Activated gamma-delta T cell treated with anti-CD3 and anti-CD28 coated beads, Interleukin-2, amount 50 U/mL, for 16 hours (primary cell): ENCODE measurements at places on chromosomes 3 and 15.

- no peak for DNase-seq
These were observed 124.8 kb upstream of the C15orf61 start for GRCh38 chr15:67396114-67396513.

- no peak for DNase-seq
These were observed 33.2 kb downstream of the CHRM5 start for GRCh38 chr15:34001536-34001935.

GRCh38 chr15:72496783-72497182 lies 22.7 kb downstream of the ARIH1 start:
- no peak for DNase-seq

- no peak for DNase-seq
These were observed 62.7 kb upstream of the MRPS22 start for GRCh38 chr3:139281096-139281495.

- no peak for DNase-seq
These were observed 29.8 kb downstream of the POMGNT2 start for GRCh38 chr3:43075904-43076661.

DNA sequence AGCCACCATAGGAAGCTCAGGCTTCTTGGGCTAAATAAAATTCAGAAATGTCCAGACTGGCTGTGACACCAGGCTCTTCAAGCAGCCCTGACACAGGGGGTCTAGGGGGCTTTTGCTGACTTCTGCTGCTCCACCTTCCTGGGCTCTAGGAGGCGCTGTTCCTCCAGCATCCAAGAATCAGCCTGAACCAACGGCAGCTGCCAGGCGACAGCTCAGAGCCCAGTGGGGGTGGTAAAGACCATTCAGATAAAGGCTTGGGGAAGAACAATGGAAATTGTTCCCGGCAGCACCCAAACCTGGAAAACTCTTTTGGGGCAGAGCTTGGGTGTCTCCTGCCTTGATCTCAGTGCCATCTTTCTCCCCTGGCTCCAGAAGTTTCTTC lies 21.6 kb upstream of the PSTPIP1 start:
- DNase-seq, result peak; percentile 50

DNA sequence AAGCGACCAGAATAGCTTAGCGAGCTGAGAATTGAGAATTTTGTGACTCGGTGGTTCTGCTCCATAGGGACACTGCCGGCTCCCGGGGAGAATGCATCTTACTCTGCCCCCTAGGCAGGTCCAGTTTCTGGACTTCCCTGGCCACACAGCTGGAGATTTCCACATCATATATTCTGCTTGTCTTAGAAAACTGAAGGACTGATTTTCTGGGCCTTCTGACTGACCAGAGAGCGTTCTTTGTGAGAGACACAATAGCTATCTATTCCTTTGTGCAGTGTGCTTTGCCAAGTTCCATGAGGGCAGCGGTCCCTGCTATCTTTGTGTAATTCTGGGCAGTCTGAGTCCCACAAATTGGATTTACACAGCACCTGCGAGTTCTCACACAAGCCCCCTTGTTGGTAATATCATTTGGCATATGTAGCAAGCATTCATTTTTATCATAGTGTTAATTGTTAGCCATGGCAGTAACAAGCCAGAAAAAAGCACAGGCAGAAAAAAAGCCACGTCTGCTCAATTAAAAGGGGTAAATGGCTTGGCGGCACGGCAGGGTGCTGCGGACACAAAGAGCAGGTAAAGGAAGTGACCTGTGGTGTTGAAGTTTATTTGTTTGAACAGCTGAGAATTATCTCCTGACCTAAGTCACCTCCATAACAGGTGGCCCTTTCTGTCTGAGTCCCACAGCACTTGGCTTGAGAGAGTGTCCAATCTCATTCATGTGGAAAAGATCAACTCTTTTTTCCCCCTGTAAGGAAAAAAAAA lies 688.7 kb downstream of the TUSC7 start:
- no peak for DNase-seq

- DNase-seq, result no peak
These were observed 357.5 kb downstream of the CADM2 start for GRCh38 chr3:85316252-85316651.

GRCh38 chr3:183244219-183244618 lies 8.8 kb upstream of the B3GNT5 start:
- DNase-seq, result no peak

DNA sequence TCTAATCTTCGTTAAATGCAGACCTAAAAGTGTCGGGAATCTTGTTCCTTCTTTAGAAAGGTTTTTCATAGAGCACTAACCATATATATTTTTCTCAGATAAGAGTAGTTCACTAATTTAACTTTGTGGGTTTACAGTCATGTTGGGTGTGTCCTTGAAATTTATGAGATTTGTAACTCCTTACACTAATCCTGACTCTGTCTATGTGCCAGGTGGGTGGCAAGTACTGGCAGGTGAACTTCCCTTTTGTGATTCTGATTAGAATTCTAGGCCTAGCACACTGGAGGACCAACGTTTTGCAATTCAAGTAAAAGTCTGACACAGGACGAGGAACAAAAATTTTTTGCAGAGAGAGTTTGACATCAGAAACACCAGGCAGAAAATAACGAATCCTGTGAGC lies 220.1 kb downstream of the P3H2 start:
- no peak for DNase-seq

DNA sequence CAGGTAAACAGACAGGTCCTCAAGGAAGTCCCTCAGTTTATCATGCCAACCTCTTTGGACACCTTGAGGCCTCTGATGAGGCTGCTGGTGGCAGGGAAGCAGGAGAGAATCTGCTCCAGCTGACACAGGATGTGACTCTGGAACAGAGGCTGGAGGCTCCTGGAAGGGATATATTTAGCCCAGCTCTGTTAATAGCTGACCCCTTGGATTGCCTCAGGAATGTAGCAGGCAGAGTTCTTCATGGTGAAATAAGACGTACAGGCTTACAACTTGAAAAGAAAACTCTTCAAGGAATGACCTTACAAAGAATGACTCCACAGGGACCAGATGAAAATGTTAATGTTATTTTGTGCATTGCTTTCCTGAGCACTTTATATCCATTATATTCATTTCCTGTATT lies 90.5 kb downstream of the AQP9 start:
- DNase-seq, result no peak

DNA sequence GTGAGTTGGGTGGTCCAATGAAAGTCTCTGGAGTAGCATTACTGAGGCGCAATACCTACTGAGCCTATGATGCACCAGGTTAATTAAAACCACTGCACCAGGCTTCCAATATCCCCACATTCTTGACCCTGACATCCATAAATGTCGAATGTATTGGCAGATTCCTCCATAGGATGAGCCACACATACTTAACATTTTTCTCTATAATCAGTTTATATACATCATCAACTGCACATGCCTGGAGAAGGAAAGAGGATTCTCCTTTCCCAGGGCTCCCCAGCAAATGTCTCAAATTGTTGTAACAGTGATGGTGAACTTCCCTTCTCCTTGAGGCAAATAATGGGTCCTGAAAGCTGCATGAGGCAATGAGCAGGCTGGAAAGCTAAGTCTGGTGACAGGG lies 82.3 kb upstream of the LPP start:
- DNase-seq, result no peak

DNA sequence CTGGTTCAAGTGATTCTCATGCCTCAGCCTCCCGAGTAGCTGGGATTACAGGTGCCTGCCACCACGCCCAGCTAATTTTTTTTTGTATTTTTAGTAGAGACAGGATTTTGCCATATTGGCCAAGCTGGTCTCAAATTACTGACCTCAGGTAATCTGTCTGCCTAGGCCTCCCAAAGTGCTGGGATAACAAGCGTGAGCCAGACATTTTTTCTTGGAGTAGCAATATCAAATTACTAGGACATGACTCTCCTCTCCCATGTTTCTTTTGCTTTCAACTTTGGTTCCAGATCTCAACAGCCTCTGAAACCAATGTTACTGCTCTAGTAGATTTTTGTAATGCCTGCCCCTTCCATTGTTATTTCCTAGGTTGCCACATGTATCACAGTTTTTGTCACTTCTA lies 462.0 kb downstream of the GBE1 start:
- DNase-seq, result no peak

DNA sequence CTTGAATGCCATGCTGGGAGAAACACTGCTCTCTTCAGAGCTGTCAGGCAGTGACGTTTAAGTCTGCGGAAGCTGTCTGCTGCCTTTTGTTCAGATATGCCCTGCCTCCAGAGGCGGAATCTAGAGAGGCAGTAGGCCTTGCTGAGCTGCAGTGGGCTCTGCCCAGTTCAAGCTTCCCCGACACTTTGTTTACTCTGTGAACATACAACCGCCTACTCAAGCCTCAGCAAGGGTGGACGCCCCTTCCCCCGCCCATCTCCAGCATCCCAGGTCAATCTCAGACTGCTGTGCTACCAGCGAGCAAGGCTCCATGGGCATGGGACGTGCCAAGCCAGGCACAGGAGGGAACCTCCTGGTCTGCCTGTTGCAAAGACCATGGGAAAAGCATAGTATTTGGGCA lies 99.7 kb downstream of the TAFA4 start:
- no peak for DNase-seq

DNA sequence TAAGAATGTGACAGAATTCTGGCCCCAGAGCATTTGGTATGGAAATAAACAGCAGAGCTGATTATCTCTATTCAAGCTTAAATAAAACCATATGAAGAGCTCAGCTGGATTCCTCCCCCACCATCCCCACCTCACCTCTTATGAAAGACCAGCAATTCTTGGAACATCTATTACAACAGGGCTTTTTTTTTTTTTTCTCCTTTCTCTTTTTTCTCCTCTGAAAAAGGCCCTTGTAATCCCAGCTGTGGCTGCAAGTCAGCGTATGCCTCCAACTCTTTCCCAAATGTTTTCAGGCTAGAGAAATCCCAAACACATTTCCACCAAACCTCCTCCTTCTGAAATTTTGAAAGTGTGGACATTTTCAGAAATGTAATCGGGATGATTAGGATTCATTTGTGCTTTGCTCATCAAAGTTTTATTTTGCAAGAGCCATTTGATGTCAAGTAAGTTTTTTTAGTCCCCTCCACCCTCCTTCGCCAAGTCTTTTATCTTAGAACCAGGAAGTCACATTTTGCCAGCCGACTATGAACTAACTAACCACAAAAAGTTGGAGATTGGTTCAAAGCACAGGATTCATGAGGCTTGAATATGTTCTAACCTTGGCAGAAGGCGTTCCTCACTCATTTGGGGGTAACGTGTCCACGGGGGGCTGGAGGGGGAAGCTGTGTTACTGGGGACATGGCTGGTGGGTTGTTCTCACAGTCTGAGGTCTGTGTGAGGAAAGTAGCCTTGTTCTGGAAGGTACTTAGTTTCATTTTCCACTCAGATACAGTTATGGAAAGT lies 142.0 kb upstream of the PDZRN3 start:
- no peak for DNase-seq

GRCh38 chr3:65712140-65712539 lies 326.6 kb downstream of the MAGI1 start:
- DNase-seq, result no peak

DNA sequence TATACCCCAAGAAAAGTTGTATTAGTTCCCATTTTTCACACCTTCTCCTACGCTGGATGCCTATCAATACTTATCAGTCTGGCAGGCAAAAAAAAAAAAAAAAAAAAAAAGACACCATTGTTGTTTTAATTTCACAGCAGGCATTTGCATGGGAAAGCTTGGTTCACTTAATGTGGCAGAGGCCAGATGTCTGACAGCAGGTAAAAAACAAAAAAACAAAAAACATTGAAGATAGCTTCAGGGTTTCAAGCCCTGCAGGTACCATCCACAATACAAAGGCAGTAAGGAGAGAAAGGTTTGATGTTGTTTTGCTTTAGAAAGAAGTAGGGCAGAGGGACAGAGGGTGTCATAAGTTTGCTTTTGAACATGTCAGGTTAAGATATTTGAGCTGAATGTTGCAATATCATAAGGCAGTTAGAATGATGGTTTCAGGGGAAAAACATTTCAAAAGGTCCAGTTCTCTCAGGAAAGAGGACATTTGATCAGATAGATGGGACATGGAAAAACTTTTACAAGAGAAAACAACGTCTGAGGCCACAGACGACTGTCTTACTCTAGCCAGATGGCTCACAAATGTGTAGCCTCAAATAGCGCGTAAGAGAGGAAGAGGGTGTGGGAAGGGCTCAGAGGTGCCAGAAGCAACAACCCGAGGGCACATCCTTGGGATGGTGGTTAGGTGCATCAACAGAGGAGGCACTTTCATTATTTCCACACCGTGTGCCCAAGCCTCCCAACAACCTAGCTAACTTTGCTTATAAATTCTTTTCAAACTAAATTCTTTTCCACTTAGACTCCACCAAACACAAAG lies 25.7 kb downstream of the PCOLCE2 start:
- no peak for DNase-seq

DNA sequence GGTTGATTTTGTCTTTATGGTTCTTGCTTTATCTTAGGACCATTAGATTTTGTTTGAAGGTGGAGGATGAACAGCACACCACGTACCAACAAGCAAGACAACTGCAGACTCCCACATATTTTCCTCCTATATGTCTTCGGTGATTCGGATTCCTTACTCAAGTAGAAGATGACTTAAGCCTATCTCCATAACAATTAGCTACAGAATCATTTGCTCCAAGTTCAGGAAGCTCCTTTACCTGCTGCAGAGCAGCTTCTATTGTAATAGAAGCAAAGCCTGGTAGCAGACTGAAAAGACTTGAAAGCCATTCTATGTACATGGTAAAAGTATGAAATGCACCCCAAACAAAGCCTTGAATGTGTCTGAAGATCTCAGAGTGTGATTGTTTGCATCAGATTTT lies 229.0 kb downstream of the SOX2 start:
- no peak for DNase-seq

DNA sequence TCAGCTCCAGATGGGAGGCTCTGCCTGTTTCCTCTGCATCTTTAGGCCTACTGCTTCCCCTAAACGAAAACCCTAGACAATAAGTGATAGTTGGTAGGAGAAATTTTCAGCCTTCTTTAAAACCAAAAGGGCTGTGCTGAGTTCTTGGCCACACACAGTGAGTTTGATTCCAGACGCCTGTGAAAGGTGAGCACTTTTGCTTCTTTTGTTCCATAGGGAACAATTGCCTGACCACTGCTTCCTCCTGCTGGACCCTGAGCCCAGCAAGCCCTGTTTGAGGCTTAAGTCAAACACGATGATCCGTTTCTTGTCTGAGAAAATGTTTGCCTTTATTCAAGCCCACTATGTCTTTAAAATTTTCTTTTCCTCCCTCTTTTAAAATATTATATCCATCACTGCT lies 493.9 kb downstream of the ZIC1 start:
- no peak for DNase-seq

DNA sequence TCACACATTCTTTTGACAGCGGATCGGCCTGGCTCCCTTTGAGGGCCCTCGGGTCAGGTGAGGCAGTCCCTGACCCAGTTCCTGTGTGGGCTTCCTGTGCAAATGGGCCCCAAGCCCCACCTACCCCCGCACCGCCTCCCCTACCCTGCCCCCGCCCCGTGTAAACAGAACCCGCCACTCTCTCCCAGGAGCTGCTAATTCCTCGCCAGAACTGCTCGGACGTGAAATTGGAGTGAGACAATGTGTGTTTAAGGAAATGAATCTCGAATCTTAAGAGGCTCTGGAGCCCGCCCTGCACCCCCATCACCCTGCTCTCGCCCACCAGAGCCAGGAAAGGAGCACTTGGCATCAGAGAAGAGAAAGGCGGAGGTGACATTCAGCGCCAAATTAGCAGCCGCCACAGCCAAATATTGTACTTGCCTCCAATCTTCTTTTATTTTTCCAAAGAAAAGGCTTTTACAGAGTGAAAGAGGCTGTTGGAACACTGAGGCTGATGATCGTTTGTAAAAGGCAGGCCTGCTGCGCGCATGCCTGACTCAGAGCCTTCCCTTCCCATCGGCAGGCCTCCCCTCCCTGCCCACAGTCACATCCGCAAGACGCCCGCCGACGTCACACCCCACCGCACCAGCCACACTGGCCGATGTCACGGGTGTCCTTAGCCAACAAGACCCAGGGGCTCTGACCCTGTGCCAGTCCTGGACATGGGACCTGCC lies 53.1 kb downstream of the CACNA2D2 start:
- DNase-seq, result peak; percentile 53
